Osteocyte (in vitro differentiated cells): ENCODE measurements at places on chromosomes 1 and 21. TPM values are rescaled to one million over a fixed set of nuclear protein-coding genes. Genes with fewer than 3 reads are reported as not detected.

The TFF2 gene
- total RNA-seq: not detected in 2 replicates

The CLIC6 gene
- 0.16 and 0.40 TPM in 2 replicates for total RNA-seq

The FMO2 gene
- 0.24 and 0.94 TPM in 2 replicates for total RNA-seq

The UBE2U gene
- total RNA-seq: not detected in 2 replicates

The SMCP gene
- total RNA-seq: not detected in 2 replicates

The MAP3K21 gene
- total RNA-seq: 0.11 TPM in 1 of 2 replicates, not detected in the other

The CASZ1 gene
- 1.2 and 1.8 TPM in 2 replicates for total RNA-seq

The LAD1 gene
- total RNA-seq: 0.16 and 0.91 TPM in 2 replicates

The CR1 gene
- total RNA-seq: not detected in 2 replicates

The RIT1 gene
- 43.1 and 45.6 TPM in 2 replicates for total RNA-seq

The HSPA6 gene
- not detected in 2 replicates for total RNA-seq

The PLPPR5 gene
- total RNA-seq: not detected in 2 replicates

The GBP3 gene
- total RNA-seq: 16.2 and 18.3 TPM in 2 replicates

The ILDR2 gene
- total RNA-seq: 0.16 TPM in 1 of 2 replicates, not detected in the other

The GPATCH4 gene
- 17.2 and 20.6 TPM in 2 replicates for total RNA-seq

The DUSP23 gene
- 10.5 and 16.5 TPM in 2 replicates for total RNA-seq

The RASAL2 gene
- total RNA-seq: 34.2 and 35.4 TPM in 2 replicates

The RIPPLY3 gene
- 0.21 and 0.27 TPM in 2 replicates for total RNA-seq

The SPRR4 gene
- not detected in 2 replicates for total RNA-seq

The SAMD11 gene
- 16.6 and 19.5 TPM in 2 replicates for total RNA-seq

The LMX1A gene
- total RNA-seq: not detected in 2 replicates

The SYT2 gene
- total RNA-seq: not detected in 2 replicates

The DIPK1A gene
- 6.3 and 6.7 TPM in 2 replicates for total RNA-seq

The PRELP gene
- total RNA-seq: 0.94 and 1.0 TPM in 2 replicates

The SPRR2A gene
- not detected in 2 replicates for total RNA-seq

The NBPF14 gene
- total RNA-seq: 30.3 and 30.5 TPM in 2 replicates

The TEKT2 gene
- 0.39 and 0.70 TPM in 2 replicates for total RNA-seq

The PROK1 gene
- total RNA-seq: not detected in 2 replicates
